Posterior vena cava (tissue), 2 donors: ENCODE measurements at places on chromosomes 7 and 10. TPM values are rescaled to one million over a fixed set of nuclear protein-coding genes. Genes with fewer than 3 reads are reported as not detected.

The ITPRID1 gene
- not detected for total RNA-seq

The LRRTM3 gene
- total RNA-seq, result not detected

The SEMA3A gene
- total RNA-seq, result 19.4 TPM

The MRPL43 gene
- 53.9 TPM for total RNA-seq

The CYP3A5 gene
- total RNA-seq, result 1.8 TPM

The OPN4 gene
- not detected for total RNA-seq

The TFEC gene
- total RNA-seq, result 8.0 TPM

The BTRC gene
- 13.9 TPM for total RNA-seq

The SORCS1 gene
- 0.37 TPM for total RNA-seq

The DNA2 gene
- 1.7 TPM for total RNA-seq

The GJD4 gene
- not detected for total RNA-seq

The BTBD16 gene
- not detected for total RNA-seq

The BHLHA15 gene
- 0.71 TPM for total RNA-seq

The MGMT gene
- 8.2 TPM for total RNA-seq

The VPS37D gene
- 1.2 TPM for total RNA-seq

The SMARCD3 gene
- total RNA-seq, result 68.4 TPM

The SEPTIN14 gene
- not detected for total RNA-seq

The TMEM225B gene
- total RNA-seq, result 2.0 TPM

The HYAL4 gene
- not detected for total RNA-seq

The IFIT3 gene
- 17.0 TPM for total RNA-seq

The GPR15LG gene
- not detected for total RNA-seq

The CPEB3 gene
- 3.1 TPM for total RNA-seq

The PNLIP gene
- 4.8 TPM for total RNA-seq

The RASA4B gene
- total RNA-seq, result 12.1 TPM

The CALML5 gene
- not detected for total RNA-seq

The SP4 gene
- 6.5 TPM for total RNA-seq

The ENTPD1 gene
- total RNA-seq, result 92.9 TPM

The ACHE gene
- total RNA-seq, result 2.8 TPM

The STEAP1B gene
- total RNA-seq, result 2.5 TPM

The TFPI2 gene
- total RNA-seq, result 2.3 TPM

The ZNF365 gene
- 0.23 TPM for total RNA-seq

The FHIP2A gene
- total RNA-seq, result 38.1 TPM

The TSPAN12 gene
- total RNA-seq, result 9.8 TPM

The TEX36 gene
- not detected for total RNA-seq

The SLC26A5 gene
- not detected for total RNA-seq

The LIPF gene
- not detected for total RNA-seq

The PILRA gene
- total RNA-seq, result 15.3 TPM

The NPFFR1 gene
- total RNA-seq, result not detected

The CEP55 gene
- total RNA-seq, result 0.48 TPM

The CDHR1 gene
- total RNA-seq, result 0.14 TPM

The HMX3 gene
- total RNA-seq, result not detected

The SNX13 gene
- total RNA-seq, result 50.6 TPM

The MET gene
- 15.7 TPM for total RNA-seq

The C7orf57 gene
- total RNA-seq, result not detected

The NYAP1 gene
- 1.4 TPM for total RNA-seq

The ZNF239 gene
- total RNA-seq, result 4.4 TPM

The DGKI gene
- total RNA-seq, result 6.1 TPM
